Stomach (tissue), 19 donors: ENCODE measurements at places on chromosomes 3 and 15. TPM values are rescaled to one million over a fixed set of nuclear protein-coding genes. Genes with fewer than 3 reads are reported as not detected.

Gene TM4SF18
- 0.87 TPM for polyA plus RNA-seq

DNA sequence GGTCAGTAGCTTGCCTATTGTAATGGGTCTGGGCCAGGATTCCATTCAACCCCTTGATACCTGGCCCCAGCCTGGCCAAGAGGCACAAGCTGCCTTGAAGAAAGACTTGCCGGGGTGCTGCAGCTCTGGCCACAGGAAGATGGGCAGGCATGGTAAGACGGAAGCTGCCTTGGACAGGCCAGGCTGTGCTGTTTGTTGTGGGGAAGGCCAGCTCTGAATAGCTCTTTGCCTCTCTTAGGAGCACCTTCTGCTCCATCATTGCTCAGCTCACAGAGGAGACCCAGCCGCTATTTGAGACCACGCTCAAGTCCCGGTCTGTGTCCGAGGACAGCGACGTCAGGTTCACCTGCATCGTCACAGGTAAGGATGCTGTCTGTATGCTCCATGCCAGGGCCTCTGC lies 10.1 kb downstream of the ALPK3 start:
- H3K4me3 ChIP-seq = no peak overlapping the region
- no peaks in the 10 kb centered on the region for H3K36me3 ChIP-seq

- peak overlapping the region; percentile 79 for H3K27ac ChIP-seq
- no peak for DNase-seq
- H3K4me3 ChIP-seq = no peak overlapping the region
- peaks cover 10% of the 10 kb centered on the region for H3K36me3 ChIP-seq
- peaks cover 29% of the 10 kb centered on the region for H3K4me1 ChIP-seq
Observed at GRCh38 chr15:100903168-100903554, 16.0 kb upstream of the LRRK1 start.

- no peak for DNase-seq
- no peak overlapping the region for H3K27ac ChIP-seq
- no peaks in the 10 kb centered on the region for H3K4me1 ChIP-seq
- no peaks in the 10 kb centered on the region for H3K27me3 ChIP-seq
- peaks cover 99% of the 10 kb centered on the region for H3K36me3 ChIP-seq
- H3K4me3 ChIP-seq = no peak overlapping the region
Observed at GRCh38 chr15:62698646-62699045, 343.9 kb upstream of the TPM1 start.

GRCh38 chr3:131283862-131284261 lies 97.7 kb upstream of the NUDT16 start:
- peak; percentile 2 for DNase-seq
- no peaks in the 10 kb centered on the region for H3K27me3 ChIP-seq
- H3K27ac ChIP-seq = no peak overlapping the region
- H3K36me3 ChIP-seq = no peaks in the 10 kb centered on the region
- H3K4me1 ChIP-seq = no peaks in the 10 kb centered on the region
- no peak overlapping the region for H3K4me3 ChIP-seq

DNA sequence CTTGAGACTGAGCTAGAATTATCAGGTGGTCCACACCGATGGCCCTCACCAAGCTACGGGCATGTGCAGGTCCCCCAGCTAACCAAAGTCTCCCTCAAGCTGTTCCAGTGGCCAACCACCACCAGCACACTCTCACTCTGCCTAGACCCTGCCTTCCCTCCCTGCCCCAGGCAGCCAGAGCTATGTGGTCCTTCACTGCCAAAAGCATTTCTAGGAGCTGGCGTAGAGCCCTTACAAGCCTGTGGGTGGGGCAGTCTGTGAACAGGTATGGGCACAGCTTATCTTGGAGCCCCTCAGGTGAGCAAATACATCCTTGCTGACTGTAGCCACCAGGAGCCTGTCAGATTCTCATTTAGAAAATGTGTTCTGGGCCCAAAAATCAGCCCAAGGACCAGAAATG lies 159.8 kb upstream of the PPP2R3A start:
- H3K27me3 ChIP-seq = peaks cover 8% of the 10 kb centered on the region
- no peak overlapping the region for H3K4me3 ChIP-seq
- H3K4me1 ChIP-seq = no peaks in the 10 kb centered on the region
- DNase-seq = no peak
- no peaks in the 10 kb centered on the region for H3K36me3 ChIP-seq

- peaks cover 97% of the 10 kb centered on the region for H3K4me1 ChIP-seq
- peak overlapping the region; percentile 19 for H3K27ac ChIP-seq
- H3K27me3 ChIP-seq = no peaks in the 10 kb centered on the region
- DNase-seq = peak; percentile 77
- H3K36me3 ChIP-seq = no peaks in the 10 kb centered on the region
Observed at GRCh38 chr15:77064539-77065308, 6.2 kb downstream of the TSPAN3 start.

DNA sequence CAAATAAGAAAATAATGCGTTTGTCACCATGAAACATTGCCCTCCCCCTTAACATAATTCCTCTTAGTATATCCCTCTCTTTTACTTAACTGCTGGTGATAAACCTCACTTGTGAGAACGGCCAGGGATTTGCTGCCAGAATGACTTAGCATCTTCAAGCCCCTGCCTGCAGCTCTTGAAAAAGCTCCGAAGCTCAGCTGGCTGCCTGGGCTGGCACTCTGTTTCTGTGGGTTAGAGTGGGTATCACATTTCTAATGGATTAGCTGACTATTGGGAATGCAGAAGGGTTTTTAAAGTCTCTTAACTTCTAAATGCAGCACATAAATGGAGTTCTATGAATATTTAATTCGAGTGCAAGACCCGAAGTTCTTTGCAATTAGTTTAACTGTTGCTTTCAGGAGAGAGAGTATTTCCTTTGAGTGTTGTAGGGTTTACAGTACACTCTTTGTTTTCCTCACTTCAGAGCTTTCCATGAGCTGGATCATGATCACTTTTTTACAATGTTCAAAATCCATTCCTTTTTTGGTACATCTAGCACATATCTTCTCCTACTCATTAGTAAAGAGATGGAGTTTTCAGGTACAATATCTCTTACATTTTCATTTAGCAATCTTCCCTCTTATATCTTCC lies 124.7 kb upstream of the RBMS3 start:
- DNase-seq = no peak
- H3K36me3 ChIP-seq = no peaks in the 10 kb centered on the region
- no peaks in the 10 kb centered on the region for H3K4me1 ChIP-seq
- H3K4me3 ChIP-seq = no peak overlapping the region
- H3K27ac ChIP-seq = no peak overlapping the region
- H3K27me3 ChIP-seq = no peaks in the 10 kb centered on the region

- H3K36me3 ChIP-seq = no peaks in the 10 kb centered on the region
- H3K4me3 ChIP-seq = no peak overlapping the region
- H3K4me1 ChIP-seq = peaks cover 26% of the 10 kb centered on the region
- no peak overlapping the region for H3K27ac ChIP-seq
- peak; percentile 67 for DNase-seq
- no peaks in the 10 kb centered on the region for H3K27me3 ChIP-seq
Observed at GRCh38 chr15:50344006-50344464, 11.0 kb downstream of the GABPB1 start.

DNA sequence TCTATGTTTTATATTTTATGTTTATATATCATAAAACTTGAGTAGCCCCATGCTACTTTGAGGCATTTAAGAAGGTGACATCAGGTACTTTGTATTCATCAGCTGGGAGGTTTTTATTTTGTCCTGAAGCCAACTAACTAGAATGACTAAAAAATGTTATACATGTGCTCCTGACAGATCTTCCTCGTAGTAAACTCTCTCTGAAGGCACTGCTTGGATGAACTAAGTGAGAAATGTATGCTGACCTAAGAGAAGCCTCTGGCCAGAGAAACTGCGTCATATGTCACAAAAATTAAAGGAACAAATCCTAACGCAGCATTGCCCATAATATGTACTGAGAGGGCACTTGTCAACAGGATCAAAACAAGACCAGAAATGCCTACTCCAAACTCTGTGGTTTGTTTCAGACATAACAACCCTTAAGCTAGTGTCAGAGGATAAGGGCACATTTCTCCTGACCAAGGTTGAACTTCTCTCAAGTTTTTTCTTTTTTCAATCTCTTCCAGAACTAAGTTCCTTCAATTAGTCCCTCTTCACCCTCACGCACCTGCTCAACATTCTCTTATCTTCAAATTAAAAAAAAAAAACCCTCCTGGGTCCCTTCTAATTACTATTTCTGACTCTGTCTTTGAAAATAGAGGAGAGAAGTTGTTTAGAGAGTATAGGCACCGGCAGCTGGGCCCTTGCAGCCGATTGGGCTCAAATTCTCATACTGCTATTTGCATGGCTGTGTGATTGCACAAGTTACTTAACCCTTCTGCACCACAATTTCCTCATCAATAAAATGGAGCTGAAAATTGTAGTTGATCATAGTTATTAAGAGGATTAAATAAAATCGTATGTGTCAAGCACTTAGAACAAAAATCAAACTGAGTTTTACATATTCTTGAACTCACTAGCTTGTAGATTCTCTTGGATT lies 159.0 kb downstream of the FRMD5 start:
- no peaks in the 10 kb centered on the region for H3K36me3 ChIP-seq
- peaks cover 5% of the 10 kb centered on the region for H3K4me1 ChIP-seq
- H3K27me3 ChIP-seq = peaks cover 11% of the 10 kb centered on the region
- H3K4me3 ChIP-seq = no peak overlapping the region
- H3K27ac ChIP-seq = no peak overlapping the region
